Activated CD4-positive, alpha-beta T cell treated with anti-CD3 and anti-CD28 coated beads, Interleukin-2, amount 10 ng/mL, durations not matched to agents 7 days and 5 days (primary cell): ENCODE measurements at places on chromosomes 4 and X.

- no peak for DNase-seq
These were observed 50.9 kb downstream of the RTL5 start for GRCh38 chrX:72080800-72081199.

GRCh38 chr4:109185951-109186350 is 116.5 kb downstream of the COL25A1 start:
- DNase-seq = no peak

DNA sequence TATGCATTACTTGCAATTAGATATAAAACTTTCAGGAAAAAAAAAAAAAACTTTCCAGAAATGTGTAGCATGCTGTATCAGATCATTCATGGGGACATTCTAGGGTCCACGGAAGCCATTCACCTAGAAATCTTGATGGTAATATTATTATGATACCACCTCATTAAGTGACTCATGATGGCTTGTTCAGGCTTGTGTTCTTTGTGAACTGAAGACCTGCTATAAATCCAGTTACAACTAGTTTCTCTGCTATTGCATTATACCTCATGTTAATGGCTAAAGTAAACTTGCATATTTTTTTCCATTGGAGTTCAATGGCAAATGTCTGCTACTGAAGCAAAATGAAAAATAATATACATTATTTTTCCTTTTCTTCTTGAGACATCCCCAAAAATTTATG is 35.3 kb upstream of the PTPN13 start:
- DNase-seq = no peak

- no peak for DNase-seq
These were observed 79.9 kb upstream of the MAP3K15 start for GRCh38 chrX:19595043-19595677.
